ENCODE measurements at places on chromosomes 2 and 18.

GRCh38 chr18:8904316-8904715, 198.2 kb upstream of the NDUFV2 start:
- DNase-seq = no peak

- no peak for DNase-seq
Observed at GRCh38 chr2:24076849-24077534, 866 bp upstream of the SF3B6 start.

DNA sequence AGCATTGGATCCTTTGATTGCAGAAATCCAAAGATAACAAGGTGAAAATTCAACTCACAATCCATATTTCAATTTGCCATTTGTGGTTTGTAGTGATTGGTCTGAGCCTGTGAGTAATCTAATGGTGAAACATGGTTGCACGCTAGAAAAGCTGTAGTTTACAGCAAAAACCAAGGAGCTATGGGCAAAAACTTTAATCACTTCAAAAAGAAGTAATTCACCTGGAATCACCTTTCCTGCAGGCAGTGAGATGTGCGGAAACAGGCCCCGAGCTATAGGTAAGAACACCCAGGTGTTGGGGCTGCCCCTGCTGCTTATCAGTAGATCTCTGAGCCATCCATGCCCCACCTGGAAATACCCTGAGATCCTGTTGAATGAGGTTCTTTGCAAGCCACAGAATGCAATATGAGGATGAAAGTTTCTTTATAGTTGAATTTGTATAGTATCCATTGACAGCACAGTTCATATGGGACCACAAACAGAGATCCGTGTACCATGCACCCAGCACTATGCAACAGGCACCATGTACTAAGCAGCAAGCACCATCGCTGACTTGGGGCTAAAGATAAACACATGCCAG, 208.2 kb downstream of the SPP2 start:
- no peak for DNase-seq

DNA sequence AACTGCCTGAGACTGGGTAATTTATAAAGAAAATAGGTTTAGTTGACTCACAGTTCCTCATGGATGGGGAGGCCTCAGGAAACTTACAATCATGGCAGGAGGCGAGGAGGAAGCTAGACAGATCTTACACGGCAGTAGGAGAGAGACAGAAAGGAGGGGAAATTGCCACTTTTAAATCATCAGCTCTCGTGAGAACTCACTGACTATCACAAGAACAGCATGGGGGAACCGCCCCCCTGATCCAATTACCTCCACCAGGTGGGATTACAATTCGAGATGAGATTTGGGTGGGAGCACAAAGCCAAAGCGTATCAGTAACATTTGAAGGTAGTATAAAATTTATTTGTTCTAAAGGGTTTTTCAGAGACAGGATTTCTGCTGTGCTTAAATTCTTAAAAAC, 5.4 kb downstream of the GALM start:
- no peak for DNase-seq

DNA sequence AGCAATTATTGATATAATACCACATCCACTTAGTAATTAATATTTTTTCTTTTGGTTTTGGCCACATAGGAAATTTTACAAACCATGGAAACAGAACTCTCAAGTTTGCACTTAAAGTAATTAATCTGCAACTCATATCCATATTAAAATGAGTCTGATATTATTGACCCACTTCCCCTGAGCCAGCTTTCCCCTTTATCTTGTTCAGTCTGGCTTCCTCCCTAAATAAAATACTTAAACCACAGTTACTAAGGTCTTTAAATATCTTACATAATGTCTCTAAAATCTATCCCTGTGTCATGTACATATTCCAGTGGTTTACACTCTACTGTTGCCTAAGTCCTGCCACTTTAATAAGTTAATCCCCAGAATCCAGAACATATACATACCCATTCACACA, 564.9 kb upstream of the FSHR start:
- DNase-seq = no peak

- DNase-seq = no peak
Observed at GRCh38 chr2:240429872-240430491, 5.5 kb upstream of the GPC1 start.

GRCh38 chr2:8632755-8633154, 49.1 kb upstream of the ID2 start:
- DNase-seq = no peak

DNA sequence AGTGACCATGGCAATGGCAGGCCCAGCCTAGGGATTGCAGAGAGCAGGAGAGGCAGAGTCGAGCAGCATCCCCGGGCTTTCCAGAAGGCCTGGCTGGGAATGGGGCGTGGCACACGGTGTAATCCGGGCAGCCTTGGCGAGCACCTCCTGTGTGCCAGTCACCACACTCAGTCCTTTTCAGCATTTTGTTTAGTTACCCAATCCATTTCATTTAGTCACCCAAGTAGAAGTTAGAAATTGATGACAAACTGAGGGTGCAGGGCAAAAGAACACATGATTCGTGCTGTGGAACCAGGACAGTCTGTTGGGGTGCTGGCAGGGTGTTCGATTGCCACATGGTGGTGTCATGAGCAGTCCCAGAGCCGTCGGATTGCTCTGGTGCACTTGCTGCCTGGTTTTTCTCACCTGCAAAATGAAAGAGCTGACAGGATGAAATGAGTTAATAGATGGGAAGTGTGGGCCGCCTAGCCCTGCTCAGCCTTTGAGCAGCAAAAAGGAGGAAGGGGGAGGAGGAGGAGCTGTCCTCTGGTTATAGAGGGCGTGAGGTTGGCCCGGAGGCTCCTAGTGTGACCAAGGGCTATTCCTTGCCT, 299.4 kb downstream of the AGAP1 start:
- no peak for DNase-seq

- DNase-seq = no peak
Observed at GRCh38 chr18:3246635-3247239, 864 bp upstream of the MYL12A start.
